Effector CD8-positive, alpha-beta T cell (primary cell): ENCODE measurements at places on chromosomes 16 and 17.

GRCh38 chr17:1108765-1109605, 70.8 kb downstream of the ABR start:
- peak; percentile 42 for DNase-seq

- no peak for DNase-seq
These were observed 2.3 kb downstream of the ATP2A1 start for GRCh38 chr16:28880589-28880915.

- DNase-seq: no peak
These were observed 1.4 kb downstream of the SARM1 start for GRCh38 chr17:28372945-28373274.

GRCh38 chr16:87828907-87829621, 40.2 kb downstream of the SLC7A5 start:
- no peak for DNase-seq

DNA sequence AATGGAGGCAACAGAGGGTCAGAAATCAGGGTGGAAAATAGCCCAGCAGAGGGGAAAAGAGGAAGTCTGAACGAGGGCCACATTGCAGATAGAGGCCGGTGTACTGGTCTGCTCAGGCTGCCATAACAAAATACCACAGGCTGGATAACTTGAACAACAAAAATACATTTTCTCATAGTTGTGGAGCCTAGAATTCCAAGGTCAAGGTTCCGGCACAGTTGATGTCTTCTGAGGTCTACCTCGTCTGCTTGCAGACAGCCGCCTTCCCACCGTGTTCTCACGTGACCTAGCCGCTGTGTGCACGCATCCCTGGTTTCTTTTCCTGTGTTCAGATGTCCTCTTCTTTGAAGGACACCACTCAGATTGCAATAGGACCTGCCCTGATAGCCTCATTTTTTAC, 249.4 kb downstream of the WWOX start:
- no peak for DNase-seq

GRCh38 chr17:58170622-58171021, 3.8 kb downstream of the OR4D2 start:
- no peak for DNase-seq

DNA sequence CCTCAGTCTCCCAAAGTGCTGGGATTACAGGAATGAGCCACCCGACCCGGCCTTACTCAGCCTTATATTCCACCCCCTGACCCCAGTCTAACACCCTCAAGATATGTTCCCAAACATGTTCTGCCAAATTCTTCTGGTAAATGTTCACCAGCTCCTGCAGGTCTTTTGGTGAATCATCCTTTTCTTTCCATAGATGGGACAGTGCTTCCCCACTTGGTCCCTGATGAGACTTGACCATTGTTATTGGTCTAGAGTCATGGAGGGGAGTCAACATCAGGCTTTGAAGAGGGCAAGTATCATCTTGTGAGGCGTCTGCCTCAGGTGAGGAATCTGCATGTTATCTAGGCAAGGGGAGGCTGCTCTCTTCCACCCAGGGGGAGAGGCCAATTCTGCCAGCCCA, 10.4 kb upstream of the RUNDC3A start:
- DNase-seq: no peak

- DNase-seq: no peak
These were observed 123.2 kb downstream of the PITPNC1 start for GRCh38 chr17:67500261-67500660.

GRCh38 chr16:6232056-6232455, 1100.6 kb upstream of the RBFOX1 start:
- no peak for DNase-seq

- no peak for DNase-seq
These were observed 3.6 kb downstream of the ZNRF1 start for GRCh38 chr16:75002474-75002873.

GRCh38 chr17:28549236-28550132, 2.9 kb downstream of the UNC119 start:
- DNase-seq: peak; percentile 33

GRCh38 chr16:30967795-30968194, 10.2 kb downstream of the SETD1A start:
- no peak for DNase-seq

DNA sequence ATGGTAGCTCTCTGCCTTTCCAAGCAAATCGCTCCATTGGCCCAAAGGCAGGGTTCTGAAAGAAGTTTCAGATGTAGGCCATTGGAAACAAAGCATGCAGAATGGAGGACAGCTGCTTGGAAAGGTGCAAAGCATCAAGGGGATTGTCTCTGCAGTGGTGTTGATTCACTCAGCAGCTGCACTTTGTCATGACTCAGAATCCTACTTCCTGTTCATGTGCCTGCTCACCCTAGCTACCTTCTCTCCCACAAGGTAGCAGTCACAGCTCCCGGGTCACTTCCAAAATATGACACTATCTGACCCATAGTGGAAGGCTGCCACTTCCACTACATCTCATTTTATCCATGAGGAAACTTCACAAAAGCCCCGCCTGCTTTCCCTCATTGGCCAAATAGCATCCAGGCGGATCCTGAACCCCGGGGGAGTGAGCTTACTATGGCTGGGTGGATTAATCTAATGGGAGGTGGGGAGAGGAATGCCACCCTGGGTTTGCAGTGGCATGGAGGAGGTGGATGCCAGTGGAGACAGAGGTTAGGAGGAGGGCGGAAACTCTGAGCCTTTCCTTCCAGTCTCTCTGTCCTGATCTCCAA, 74.7 kb upstream of the NKD1 start:
- DNase-seq: no peak

GRCh38 chr16:17194190-17194780, 276.5 kb downstream of the XYLT1 start:
- peak; percentile 23 for DNase-seq
